ENCODE measurements at places on chromosomes 2 and 18.

DNA sequence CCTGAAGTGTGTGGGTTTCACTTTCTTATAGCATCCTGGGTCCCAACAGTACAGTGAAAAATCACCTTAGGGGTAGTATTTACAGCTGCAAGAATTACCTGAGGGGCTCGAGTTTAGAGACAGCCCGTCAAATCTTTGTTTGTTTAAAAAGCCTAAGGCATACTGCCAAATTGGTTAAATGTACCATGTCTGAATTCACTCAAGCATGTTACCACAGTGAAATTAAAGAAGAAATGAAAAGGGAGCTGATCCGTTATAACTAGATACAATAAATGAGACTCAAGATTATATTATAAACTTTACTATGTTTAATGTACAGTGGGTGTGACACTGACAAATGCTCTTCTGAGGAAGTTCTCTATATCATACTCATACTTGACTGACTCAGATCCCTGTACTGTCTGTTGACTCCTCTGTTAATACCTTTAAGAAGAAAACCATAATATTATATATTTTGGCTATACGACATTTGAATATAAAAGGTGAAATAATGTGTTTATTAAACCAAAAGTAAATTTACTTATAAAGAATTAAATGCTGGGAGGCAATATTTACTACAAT lies 107.3 kb downstream of the TMEFF2 start:
- H3K27ac ChIP-seq = no peak overlapping the region
- H3K36me3 ChIP-seq = no peaks in the 10 kb centered on the region
- no peak for DNase-seq
- no peak overlapping the region for H3K4me3 ChIP-seq

- H3K27ac ChIP-seq = no peak overlapping the region
- no peak for DNase-seq
Measured at GRCh38 chr18:54181856-54182602, 42.4 kb downstream of the MBD2 start.

- H3K4me3 ChIP-seq = no peak overlapping the region
- H3K4me1 ChIP-seq = no peaks in the 10 kb centered on the region
- no peak for DNase-seq
- no peaks in the 10 kb centered on the region for H3K27me3 ChIP-seq
Measured at GRCh38 chr18:14104906-14105748, 27.1 kb downstream of the ZNF519 start.

DNA sequence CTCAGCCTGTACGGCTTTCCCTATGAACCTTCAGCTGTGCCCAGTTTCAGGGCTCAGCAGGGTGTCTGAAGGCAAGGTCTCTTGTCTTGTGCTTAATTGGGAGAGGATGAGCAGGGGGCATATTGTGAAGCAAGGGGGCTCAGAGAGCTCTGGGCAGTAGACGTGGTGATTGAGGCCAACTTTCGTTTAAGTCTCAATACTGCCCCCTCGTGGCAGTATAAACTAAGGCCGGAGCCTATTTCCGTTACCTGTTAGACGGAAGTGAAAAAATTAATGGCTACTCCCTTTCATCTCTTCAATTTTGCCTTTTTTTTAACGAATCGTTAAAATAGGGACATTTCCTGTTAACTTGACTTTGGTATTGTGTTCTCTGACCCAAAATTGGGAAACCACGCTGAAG lies 193.4 kb downstream of the TDRD15 start:
- DNase-seq = peak; percentile 76
- no peaks in the 10 kb centered on the region for H3K27me3 ChIP-seq
- no peak overlapping the region for H3K4me3 ChIP-seq
- no peaks in the 10 kb centered on the region for H3K36me3 ChIP-seq

DNA sequence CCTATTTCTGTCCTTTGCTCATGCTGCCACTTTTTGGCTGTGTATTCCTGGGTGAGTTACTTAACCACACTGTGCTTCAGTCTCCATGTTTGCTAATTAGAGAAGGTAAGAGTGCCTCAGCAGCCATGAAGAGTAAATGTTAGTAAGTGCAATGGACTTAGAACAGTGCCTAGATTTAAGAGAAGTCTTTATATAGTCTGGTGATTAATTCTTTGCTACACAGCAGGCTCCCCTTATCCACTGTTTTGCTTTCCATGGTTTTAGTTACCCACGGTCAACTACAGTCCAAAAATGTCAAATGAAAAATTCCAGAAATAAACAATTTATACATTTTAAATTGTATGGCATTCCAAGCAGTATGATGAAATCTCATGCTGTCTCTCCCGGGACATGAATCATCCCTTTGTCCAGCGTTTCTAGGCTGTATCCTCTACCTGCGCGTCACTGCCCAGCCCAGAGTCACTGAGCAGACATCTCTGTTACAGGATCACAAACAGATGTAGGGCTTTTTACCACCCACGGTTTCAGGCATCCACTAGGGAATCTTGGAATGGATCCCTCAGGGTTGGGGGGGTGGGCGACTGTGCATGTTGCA lies 91.0 kb downstream of the CTIF start:
- H3K36me3 ChIP-seq = no peaks in the 10 kb centered on the region
- H3K4me3 ChIP-seq = no peak overlapping the region
- peaks cover 10% of the 10 kb centered on the region for H3K4me1 ChIP-seq

GRCh38 chr2:36456227-36457175 lies 100.9 kb downstream of the CRIM1 start:
- H3K27me3 ChIP-seq = no peaks in the 10 kb centered on the region
- DNase-seq = no peak
- H3K4me3 ChIP-seq = no peak overlapping the region
- no peaks in the 10 kb centered on the region for H3K36me3 ChIP-seq

- no peak overlapping the region for H3K4me3 ChIP-seq
- H3K36me3 ChIP-seq = no peaks in the 10 kb centered on the region
- H3K27ac ChIP-seq = no peak overlapping the region
- no peaks in the 10 kb centered on the region for H3K27me3 ChIP-seq
- peaks cover 10% of the 10 kb centered on the region for H3K4me1 ChIP-seq
Measured at GRCh38 chr2:32836933-32837332, 109.8 kb upstream of the LTBP1 start.

GRCh38 chr2:56199492-56199891 lies 15.7 kb downstream of the CCDC85A start:
- no peaks in the 10 kb centered on the region for H3K4me1 ChIP-seq
- H3K36me3 ChIP-seq = no peaks in the 10 kb centered on the region
- no peak overlapping the region for H3K4me3 ChIP-seq
- no peak for DNase-seq
- H3K27me3 ChIP-seq = no peaks in the 10 kb centered on the region
- no peak overlapping the region for H3K27ac ChIP-seq

DNA sequence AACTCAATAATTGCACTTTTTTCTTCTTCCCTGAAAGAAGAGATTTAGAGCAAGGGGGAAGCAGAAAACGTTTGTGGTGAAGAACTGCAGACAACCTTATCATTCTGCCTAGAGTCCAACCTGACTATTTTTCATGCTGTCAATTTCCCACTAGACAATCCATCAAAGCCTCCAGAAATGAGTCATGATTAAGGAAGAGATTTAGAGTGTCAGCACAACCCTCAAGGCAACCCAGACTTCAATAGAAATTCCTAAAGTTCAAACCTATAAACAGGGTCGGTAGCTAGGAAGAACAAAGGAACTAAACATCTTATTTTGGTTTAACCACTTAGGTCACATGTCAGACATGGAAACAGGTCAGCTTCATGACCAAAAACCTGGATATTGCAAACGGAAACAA lies 86.9 kb downstream of the SLC25A12 start:
- no peak overlapping the region for H3K4me3 ChIP-seq
- H3K27ac ChIP-seq = no peak overlapping the region
- H3K36me3 ChIP-seq = no peaks in the 10 kb centered on the region
- H3K4me1 ChIP-seq = peaks cover 2% of the 10 kb centered on the region
- no peak for DNase-seq

DNA sequence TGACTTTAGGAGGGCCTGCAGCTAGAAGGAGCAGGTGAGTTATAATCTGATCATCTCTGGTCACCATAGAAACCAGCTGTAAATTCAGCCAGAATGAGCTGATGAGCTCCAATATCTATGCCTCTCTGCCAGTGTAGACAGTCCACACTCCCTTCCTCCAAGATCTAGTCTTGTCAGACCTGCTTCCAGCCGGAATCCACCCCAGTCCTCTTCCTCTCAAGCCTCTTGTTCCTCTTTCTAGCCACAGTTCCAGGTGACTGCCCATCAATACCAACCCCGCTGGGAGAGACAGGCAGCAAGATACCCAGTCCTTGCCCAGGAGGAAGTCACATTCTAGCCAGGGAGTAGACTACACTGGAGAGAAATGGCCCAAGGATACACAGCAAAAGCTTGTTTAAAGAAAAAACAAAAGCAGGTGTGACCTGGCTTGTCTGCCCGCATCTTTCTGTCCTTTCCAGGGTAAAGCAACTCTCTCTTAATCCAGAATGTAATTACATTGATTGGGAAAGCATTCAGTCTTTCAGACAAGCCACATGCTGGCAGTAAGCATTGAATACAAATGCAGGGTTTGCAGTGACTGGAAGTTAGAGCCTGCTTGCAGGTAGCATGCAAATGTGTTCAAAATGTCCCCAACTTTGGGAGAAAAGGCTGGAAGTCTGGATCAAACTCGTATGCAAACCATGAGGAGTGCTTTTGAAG lies 9.0 kb upstream of the SLC35F6 start:
- peaks cover 57% of the 10 kb centered on the region for H3K4me1 ChIP-seq
- H3K36me3 ChIP-seq = peaks cover 7% of the 10 kb centered on the region
- no peaks in the 10 kb centered on the region for H3K27me3 ChIP-seq
- no peak for DNase-seq
- no peak overlapping the region for H3K27ac ChIP-seq

GRCh38 chr2:187419808-187420207 lies 28.2 kb downstream of the CALCRL start:
- H3K4me3 ChIP-seq = no peak overlapping the region
- no peak for DNase-seq
- H3K36me3 ChIP-seq = no peaks in the 10 kb centered on the region
- peaks cover 1% of the 10 kb centered on the region for H3K4me1 ChIP-seq
- H3K27me3 ChIP-seq = no peaks in the 10 kb centered on the region

- DNase-seq = no peak
- H3K4me1 ChIP-seq = peaks cover 14% of the 10 kb centered on the region
- no peaks in the 10 kb centered on the region for H3K27me3 ChIP-seq
- H3K36me3 ChIP-seq = no peaks in the 10 kb centered on the region
- no peak overlapping the region for H3K27ac ChIP-seq
- H3K4me3 ChIP-seq = no peak overlapping the region
Measured at GRCh38 chr2:216015722-216016464, 2.5 kb upstream of the MREG start.

DNA sequence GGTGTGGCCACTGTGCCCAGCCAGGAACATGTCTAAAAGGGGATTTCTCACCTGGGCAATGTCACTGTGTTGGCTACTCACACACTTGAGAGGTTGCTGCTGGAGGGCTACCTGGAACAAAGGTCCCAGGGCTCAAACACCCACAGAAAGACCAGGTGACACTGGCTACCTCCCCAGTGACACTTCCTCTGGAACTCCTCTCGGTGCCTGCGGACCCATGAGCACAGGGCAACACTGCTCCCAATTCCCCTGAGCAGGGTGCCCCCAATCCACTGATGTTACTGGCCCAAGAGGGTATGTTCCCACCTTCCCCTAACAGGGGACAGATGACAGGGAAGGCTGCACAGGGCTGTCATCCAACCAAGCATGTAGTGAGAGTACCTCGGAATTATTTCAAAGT lies 5.8 kb downstream of the NPPC start:
- peaks cover 3% of the 10 kb centered on the region for H3K4me1 ChIP-seq
- H3K36me3 ChIP-seq = no peaks in the 10 kb centered on the region
- H3K27ac ChIP-seq = no peak overlapping the region
- no peak overlapping the region for H3K4me3 ChIP-seq
- no peak for DNase-seq

DNA sequence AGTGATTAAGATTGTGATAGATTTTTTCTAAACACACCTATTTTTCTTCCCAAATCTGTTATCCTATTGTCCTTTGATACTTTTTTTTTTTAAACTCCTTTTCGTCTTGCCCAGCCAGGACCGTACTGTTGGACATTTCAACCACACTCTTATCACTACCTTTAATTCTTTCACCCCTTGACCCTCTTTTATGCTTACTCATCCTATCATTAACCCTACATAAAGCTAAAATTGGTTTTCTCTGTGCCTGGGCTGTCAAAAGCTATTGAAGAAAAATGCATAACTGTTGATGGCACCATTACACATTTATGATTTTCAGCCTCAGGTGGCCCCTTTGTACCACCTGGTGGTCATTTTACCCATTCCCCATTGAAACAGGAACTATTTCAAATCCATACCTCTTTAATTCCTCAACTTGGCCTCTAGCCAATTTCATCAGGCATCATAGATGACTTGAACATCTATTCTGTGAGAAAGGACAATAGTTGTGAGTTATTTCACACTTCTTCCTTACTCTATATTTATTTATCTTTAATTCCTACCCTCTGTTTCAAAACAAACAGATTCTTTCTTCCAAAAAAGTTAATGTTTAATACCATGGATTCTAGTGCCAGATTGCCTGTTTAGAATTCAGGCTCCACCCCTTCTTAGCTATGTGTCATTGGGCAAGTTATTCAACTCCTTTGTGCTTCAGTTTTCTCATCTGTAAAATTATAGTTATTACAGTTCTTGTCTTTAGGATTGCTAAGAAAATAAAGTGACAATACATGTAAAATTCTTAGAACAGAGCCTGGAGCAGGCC lies 258.6 kb downstream of the CAMKMT start:
- no peak for DNase-seq
- no peaks in the 10 kb centered on the region for H3K27me3 ChIP-seq
- no peaks in the 10 kb centered on the region for H3K36me3 ChIP-seq
- peaks cover 12% of the 10 kb centered on the region for H3K4me1 ChIP-seq
- no peak overlapping the region for H3K4me3 ChIP-seq

GRCh38 chr2:189951791-189952535 lies 110.6 kb downstream of the MSTN start:
- H3K27ac ChIP-seq = no peak overlapping the region
- DNase-seq = no peak
- H3K27me3 ChIP-seq = no peaks in the 10 kb centered on the region
- H3K4me3 ChIP-seq = no peak overlapping the region
- H3K4me1 ChIP-seq = no peaks in the 10 kb centered on the region

- H3K36me3 ChIP-seq = peaks cover 95% of the 10 kb centered on the region
- no peak overlapping the region for H3K4me3 ChIP-seq
- no peak for DNase-seq
- no peaks in the 10 kb centered on the region for H3K27me3 ChIP-seq
- H3K4me1 ChIP-seq = peaks cover 6% of the 10 kb centered on the region
Measured at GRCh38 chr18:62977512-62977911, 262.2 kb downstream of the PHLPP1 start.

- no peak overlapping the region for H3K27ac ChIP-seq
- no peaks in the 10 kb centered on the region for H3K4me1 ChIP-seq
- no peaks in the 10 kb centered on the region for H3K27me3 ChIP-seq
- H3K36me3 ChIP-seq = no peaks in the 10 kb centered on the region
Measured at GRCh38 chr2:157471078-157471477, 27.2 kb upstream of the CYTIP start.

GRCh38 chr2:172829229-172829628 lies 93.6 kb downstream of the RAPGEF4 start:
- H3K27ac ChIP-seq = no peak overlapping the region
- no peaks in the 10 kb centered on the region for H3K36me3 ChIP-seq
- H3K27me3 ChIP-seq = no peaks in the 10 kb centered on the region
- no peak for DNase-seq
- no peaks in the 10 kb centered on the region for H3K4me1 ChIP-seq

DNA sequence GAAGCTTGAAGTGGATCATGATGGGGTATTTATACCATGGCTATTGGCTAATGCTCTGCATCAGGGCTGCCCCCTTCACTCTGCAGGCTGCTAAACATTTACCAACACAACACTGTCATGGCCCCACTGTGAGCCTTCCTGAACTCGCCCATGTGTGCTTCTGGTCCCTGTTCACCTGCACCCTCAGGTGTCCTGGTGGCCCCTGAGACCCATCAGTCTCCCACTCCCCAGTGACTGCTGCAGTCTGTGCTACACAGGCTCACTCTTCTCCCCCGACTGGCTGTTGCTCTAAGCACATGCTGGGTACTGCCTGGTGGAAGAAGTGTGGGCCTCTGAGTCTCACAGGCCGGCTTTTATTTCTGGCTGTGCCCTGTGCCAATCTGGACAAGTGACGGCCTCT lies 183.0 kb upstream of the HS6ST1 start:
- no peaks in the 10 kb centered on the region for H3K36me3 ChIP-seq
- DNase-seq = no peak
- H3K4me1 ChIP-seq = peaks cover 4% of the 10 kb centered on the region
- H3K4me3 ChIP-seq = no peak overlapping the region
